BJ (cell line): ENCODE measurements at places on chromosomes 5 and 9. TPM values are rescaled to one million over a fixed set of nuclear protein-coding genes. Genes with fewer than 3 reads are reported as not detected.

Gene ANKRD34B
- not detected in 2 replicates for polyA plus RNA-seq

Gene CLIC3
- polyA plus RNA-seq = 3.9 and 4.0 TPM in 2 replicates

Gene FOXE1
- 4.9 and 5.3 TPM in 2 replicates for polyA plus RNA-seq

Gene SLCO6A1
- polyA plus RNA-seq = not detected in 2 replicates
